ENCODE measurements at places on chromosomes 6 and 20. TPM values are rescaled to one million over a fixed set of nuclear protein-coding genes. Genes with fewer than 3 reads are reported as not detected.

The DPM1 gene
- 50.6 TPM for total RNA-seq

The NTSR1 gene
- 0.13 TPM for total RNA-seq

The CRISP3 gene
- total RNA-seq = not detected

The ZNF343 gene
- 8.7 TPM for total RNA-seq

The BCAS1 gene
- not detected for total RNA-seq

The CALHM6 gene
- 19.3 TPM for total RNA-seq

The BMP2 gene
- total RNA-seq = not detected

The DST gene
- total RNA-seq = 0.76 TPM

The PDYN gene
- total RNA-seq = not detected

The CLPSL2 gene
- not detected for total RNA-seq

The BHLHE23 gene
- total RNA-seq = not detected

The SLC22A1 gene
- total RNA-seq = 0.87 TPM

The SASH1 gene
- total RNA-seq = not detected

The CASS4 gene
- total RNA-seq = 18.8 TPM

All from activated CD8-positive, alpha-beta T cell treated with anti-CD3 and anti-CD28 coated beads, Interleukin-2, amount 10 ng/mL, durations not matched to agents 7 days and 5 days (primary cell).